ENCODE measurements at places on chromosomes 13 and 19. TPM values are rescaled to one million over a fixed set of nuclear protein-coding genes. Genes with fewer than 3 reads are reported as not detected.

- peak; percentile 61 for DNase-seq
Measured at GRCh38 chr19:40601134-40601974, at the start of gene LTBP4. Gene LTBP4 (plus strand): TSS chr19:40601369. CDS start chr19:40601388, 19 bp downstream.

The SELENOV gene
- not detected for total RNA-seq

The ZNF296 gene
- 5.1 TPM for total RNA-seq

- no peak for DNase-seq
Measured at GRCh38 chr13:109644069-109644750, 142.2 kb downstream of the IRS2 start.

DNA sequence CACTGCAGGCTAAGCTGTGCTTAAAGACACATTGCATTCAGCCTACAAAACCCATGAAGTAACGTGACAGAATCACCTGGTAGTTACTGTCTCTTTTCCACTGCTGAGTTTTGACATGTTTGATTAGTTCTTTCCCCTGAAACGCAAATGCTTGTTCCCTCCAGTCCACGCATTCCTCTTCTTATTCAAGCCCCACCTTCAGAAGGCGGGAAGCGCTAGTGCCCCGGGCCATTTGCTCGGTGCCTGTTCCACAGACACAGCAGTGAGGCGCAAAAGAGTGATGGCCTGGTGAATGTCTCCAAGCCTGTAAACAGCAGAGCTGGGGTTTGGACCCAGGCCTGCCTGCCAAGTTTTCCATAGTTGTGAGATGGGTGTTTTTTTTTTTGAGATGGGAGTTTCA, 10.9 kb downstream of the ACP4 start:
- DNase-seq, result no peak
